ENCODE measurements at places on chromosomes 5 and 9.

DNA sequence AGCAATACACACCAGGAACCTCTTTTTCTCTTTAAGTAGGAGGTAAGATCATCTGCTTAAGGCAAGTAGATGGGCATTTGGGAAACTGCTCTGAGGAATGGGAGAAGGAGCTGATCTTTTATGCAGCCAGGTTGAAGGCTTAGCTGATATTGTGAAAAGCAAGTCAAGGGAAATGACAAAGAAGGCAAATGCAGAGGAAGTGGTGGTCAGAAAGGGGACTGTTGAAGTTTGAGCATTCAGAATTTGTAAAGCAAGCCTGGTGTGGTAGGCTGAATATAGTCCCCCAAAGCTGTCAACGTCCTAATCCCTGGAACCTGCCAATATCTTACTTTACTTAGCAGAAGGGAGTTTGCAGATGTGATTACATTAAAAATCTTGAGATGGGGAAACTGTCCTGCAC is 128.9 kb downstream of the ADAMTS12 start:
- DNase-seq, result no peak

DNA sequence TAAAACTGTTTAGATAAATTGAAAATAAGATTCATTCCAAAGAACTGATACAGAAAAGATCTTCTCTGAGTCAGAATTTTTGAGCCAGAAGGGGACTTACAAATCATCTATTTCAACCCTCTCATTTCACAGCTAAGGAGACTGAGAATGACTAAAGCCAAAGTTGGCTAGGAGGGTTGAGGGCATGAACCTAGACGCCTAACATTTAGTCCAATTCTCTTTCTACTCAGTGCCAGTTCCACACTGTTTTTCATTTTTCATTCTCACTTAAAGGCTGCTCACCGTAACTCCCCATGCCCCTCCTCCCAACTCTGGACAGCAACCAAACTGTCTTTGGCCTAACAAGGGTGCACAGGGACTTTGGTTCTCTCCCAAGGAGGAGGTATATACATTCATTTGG is 364.0 kb downstream of the NDUFS4 start:
- DNase-seq, result no peak

- no peak for DNase-seq
Measured at GRCh38 chr9:15150939-15151338, 156.1 kb downstream of the TTC39B start.

- no peak for DNase-seq
Measured at GRCh38 chr5:25414742-25415141, 770.0 kb upstream of the CDH10 start.

- no peak for DNase-seq
Measured at GRCh38 chr5:34722183-34722582, 66.1 kb downstream of the RAI14 start.

GRCh38 chr9:70589571-70590314 is 175.3 kb upstream of the KLF9 start:
- DNase-seq, result no peak

GRCh38 chr5:78768781-78769380 is 120.3 kb upstream of the LHFPL2 start:
- DNase-seq, result no peak

- DNase-seq, result no peak
Measured at GRCh38 chr9:112870556-112870955, 20.1 kb downstream of the SLC46A2 start.

- DNase-seq, result no peak
Measured at GRCh38 chr9:33506626-33507370, 17.3 kb upstream of the ANKRD18B start.

- no peak for DNase-seq
Measured at GRCh38 chr9:91338681-91339080, 23.0 kb downstream of the AUH start.

GRCh38 chr5:158957196-158957595 is 142.5 kb downstream of the EBF1 start:
- no peak for DNase-seq

GRCh38 chr5:99765011-99765410 is 770.2 kb upstream of the FAM174A start:
- DNase-seq, result no peak

DNA sequence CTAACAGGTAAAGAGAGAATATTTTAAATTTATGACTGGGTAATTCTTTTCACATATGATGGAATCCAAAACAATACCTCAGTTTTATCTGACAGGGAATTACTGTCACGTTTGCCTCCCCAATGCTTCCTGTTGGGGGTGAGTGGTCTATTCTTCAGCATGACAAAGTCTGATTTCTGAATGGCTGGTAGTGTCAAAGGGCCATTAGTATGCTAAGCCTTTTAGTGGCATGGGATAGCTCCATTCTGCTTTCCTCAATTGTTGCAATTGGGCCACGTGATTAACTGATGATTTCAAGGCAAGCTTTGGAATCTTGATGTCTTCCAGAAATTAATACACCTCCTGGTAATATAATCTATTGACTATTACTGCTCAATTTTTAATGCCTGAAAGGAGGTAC is 14.7 kb upstream of the NDUFS4 start:
- DNase-seq, result no peak

GRCh38 chr5:145975001-145975360 is 38.6 kb downstream of the SH3RF2 start:
- DNase-seq, result no peak

GRCh38 chr9:740221-740620 is 101.3 kb upstream of the DMRT1 start:
- DNase-seq, result no peak

GRCh38 chr5:112532654-112533360 is 113.7 kb upstream of the EPB41L4A start:
- no peak for DNase-seq

GRCh38 chr9:116686693-116687073 is 422 bp upstream of the TRIM32 start:
- no peak for DNase-seq

DNA sequence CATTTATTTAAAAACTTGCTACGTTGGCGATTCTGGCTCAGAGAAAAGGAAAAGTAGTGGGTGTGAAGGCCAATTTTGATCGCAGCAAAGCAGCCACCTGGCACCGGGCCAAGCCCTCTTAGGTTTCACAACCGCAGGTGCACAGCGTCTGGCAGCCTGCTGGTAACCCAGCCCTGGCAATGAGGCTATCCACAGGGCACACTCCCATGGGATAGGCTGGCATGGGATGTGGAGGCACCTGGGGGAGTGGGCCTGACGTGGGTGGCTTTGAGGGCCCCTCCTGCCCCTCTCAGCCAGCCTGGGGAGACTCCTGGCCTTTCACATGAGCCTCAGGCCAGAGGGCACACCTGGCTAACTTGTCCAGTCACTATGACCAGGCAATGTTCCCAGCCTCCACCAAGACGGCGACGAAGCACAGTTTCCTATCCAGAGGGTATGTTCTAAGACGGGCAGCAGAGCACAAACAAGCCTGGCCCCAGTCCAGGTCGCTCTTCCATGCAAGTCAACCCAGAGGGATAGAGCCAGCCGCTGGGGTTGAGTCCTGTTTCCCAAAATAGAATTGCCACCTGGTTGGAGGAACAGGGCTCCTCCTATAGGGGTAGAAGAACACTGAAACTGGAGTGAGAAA is 19.0 kb downstream of the CMBL start:
- DNase-seq, result no peak

GRCh38 chr5:167967494-167968177 is 323.8 kb upstream of the WWC1 start:
- no peak for DNase-seq

DNA sequence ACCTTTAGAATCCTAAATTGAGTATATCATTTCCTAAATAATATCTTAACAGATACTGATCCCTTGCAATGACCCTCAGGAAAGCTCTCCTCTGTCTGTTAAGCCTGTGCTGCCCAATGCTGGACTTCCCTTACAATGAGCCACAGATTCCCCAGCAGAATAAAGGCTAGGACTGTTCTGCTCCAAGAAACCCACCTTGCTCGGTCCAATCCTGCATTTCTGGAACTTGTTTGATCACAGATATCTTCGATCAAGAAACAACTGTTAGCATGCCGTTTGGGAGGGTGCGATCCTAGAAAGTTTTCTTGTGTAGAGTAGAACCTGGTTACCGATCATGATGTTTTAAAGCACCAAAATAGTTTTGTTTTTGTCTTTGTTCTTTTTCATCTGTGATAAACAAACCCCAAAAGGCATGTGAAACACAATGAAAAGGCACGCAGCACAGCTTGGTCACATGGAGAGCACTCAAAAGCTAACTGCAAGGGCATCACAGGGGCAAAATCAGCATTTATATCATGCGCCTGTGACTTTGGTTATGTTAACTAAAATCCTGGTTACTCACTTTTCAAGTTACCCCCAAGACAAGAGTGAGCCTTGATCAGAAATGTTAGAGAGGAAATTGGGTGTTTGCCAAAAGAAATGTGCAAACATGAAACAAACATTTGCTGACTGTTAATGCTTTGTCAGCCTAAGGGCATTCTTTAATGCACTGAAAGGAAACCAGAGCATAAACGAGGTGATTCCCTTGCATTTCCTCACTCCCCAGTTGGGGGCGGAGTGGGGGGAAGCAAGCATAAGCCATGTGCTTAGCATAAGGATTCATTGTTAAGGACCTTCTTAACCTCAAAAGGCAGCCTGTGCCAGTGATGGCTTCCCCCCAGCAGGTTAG is 61.9 kb upstream of the ADAMTS16 start:
- DNase-seq, result no peak

DNA sequence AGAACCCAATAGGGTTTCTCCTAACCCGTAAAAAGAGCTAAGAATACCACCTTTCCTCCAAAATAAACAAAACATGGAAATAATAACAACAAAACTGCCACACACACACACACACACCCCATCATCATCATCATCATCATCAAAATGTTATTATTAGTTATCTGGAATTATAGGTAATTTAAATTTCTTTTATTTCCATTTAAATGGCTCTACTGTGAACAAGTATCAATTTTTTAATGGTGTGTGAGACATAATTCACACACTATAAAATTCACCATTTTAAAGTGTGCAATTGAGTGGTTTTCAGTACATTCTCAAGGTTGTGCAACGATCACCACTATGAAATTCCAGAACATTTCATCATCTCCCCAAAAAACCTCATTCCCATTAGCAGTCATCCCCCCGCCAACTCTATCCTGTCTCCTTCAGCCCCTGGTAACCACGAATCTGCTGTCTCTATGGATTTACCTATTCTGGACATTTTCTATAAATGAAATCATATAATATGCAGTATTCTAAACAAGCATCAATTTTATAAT is 172.7 kb downstream of the ROR2 start:
- no peak for DNase-seq

- no peak for DNase-seq
Measured at GRCh38 chr5:130541617-130542221, 623.3 kb downstream of the HINT1 start.

- DNase-seq, result no peak
Measured at GRCh38 chr5:143101121-143101520, 302.4 kb downstream of the NR3C1 start.

DNA sequence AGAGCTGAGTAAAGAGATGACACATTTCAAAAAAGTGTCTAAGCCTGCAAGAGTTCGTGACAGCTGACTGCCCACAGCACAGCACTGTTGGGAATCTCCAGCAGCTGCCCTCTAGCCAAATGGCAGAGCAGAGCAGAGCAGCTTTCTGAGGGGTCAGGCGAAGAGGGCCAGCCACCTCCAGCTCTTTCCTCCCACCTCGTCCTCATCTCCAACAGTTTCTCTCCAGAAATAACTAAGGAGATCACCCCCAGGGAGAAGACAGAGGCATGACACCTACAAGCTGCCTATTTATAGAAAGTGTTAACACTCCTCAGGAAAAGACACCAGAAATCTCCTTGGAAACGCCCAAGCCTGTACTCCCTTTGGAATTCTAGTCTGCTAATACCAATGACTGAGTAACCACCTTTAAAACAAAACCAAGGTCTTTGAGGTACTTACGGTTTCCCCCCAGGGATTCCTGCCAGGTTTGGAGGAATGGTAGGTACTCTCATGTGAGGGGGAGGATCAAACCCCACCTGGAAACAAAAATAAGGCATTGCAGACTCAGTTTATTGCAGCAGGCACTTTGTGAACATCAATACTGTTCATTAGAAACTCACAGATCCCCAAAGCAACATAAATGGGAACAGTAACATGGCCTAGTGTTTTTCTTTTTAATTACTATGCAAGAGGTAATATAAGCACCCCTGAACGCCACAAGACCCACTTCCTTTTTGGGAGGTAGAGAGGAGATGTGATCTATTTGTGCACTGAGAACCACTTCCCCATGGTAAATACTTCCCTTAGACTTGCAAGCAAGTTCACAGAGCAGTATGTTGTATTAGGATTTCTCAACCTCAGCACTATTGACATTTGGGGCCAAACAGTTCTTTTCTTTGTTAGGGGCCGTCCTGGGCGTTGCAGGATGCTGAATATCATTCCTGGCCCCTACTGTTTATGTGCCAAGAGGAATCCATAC is 79.3 kb downstream of the TLE1 start:
- DNase-seq, result no peak

GRCh38 chr5:92980491-92980890 is 600.5 kb downstream of the NR2F1-AS1 start:
- DNase-seq, result no peak

DNA sequence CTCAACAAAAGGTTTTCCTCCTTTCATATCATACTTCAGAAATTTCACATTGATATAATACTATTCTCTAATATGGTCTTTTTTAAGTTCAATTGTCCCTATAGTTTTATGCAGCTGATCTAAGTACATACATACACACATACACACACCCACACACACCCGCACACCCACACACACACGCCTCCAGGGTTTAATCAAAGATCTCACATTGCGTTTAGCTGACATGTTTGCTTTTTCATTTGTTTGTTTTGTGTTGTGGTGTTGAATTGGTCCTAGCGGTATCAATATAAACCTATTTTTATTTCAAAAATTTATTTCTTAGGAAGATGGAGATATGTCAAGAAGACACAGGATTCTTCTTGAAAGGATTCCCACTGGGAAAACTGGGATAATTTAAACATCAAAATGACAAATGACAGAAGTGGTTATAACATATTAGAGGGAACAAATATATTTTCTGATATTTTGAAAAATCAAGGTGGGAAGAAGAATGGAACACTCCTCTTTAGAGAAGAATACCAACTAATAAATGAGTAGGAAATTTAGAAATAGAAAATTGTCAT is 434.9 kb upstream of the SLC30A5 start:
- DNase-seq, result no peak

GRCh38 chr5:78419396-78419795 is 59.0 kb downstream of the SCAMP1 start:
- no peak for DNase-seq

GRCh38 chr9:92506184-92506857 is 24.0 kb upstream of the ASPN start:
- no peak for DNase-seq

DNA sequence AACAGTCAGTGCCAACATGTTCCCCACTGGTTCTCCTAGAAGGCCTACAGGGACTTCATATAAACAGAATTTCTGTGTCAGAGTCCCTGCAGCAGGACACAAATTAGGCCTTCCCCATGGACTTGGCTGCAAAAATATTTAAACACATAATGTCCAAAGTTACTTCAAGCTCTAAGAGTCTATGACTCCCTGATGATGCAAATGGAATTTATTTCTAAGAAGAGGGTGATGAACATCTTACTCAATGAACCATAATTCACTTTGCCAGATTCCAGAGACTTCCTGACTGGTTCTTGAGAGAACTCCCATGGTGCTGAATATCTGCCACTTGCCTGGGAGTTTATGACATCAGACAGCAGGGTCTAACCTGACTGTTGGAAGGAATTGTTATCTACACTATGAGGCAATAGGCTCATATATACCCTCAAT is 32.7 kb upstream of the ADRA1B start:
- DNase-seq, result no peak

- no peak for DNase-seq
Measured at GRCh38 chr5:92019376-92019990, 636.4 kb upstream of the ARRDC3 start.
